ENCODE measurements at places on chromosomes 11 and 22.

DNA sequence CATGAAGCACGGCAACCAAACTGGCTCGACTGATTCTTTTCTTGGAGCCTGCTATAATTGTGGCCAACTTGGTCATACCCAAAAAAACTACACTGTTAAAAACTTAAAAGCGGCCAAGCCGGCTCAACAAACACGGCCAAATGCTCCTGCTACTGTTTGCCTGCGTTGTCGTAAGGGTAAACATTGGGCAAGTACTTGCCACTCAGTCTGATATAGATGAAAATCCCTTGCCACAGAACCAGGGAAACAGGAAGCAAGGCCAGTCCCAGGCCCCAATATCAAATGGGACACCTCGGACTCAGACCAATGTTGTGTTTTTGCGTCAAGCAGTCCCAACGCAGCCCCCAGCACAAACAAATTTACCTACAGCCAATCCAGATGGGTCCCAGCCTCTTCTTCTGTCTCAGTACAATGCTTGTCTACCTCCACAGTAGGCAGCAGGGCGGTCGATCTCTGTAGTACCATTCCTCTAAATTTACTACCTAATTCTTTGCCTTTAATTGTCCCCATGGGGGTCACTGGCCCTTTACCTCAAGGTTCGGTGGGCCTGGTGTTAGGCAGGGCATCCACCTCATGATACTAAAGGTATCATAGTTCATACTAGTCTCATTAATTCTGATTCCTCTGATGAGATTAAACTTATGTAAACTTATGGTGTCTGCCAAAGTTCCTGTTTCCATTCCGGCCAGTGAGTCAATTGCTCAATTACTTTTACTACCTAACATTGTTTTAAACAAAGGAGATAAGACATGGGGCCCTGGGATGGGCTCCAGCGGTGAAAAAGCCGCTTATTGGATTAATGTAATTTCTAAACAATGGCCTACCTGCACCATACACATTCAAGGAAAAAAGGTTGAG is 3.7 kb upstream of the COMT start:
- no peak for DNase-seq

DNA sequence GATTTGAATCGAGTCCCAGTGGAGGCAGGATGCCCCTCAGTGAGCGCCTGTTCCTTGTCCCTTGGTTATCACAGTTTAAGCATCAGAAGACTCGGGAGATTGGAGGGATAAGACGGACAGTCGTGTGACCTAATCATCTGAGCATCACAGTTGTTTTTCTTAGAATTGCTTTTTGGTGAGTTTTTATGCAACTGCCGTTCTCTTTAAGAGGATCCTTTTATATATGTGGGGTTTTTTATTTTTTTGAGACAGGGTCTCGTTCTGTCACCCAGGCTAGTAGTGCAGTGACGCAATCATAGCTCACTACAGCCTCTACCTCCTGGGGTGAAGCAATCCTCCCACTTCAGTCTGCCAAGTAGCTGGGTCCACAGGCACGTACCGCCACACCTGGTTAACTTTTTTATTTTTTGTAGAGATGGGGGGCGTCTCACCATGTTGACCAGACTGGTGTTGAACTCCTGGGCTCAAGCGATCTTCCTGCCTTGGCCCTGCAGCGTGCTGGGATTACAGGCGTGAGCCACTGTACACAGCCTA is 16.5 kb downstream of the NUP50 start:
- no peak for DNase-seq

DNA sequence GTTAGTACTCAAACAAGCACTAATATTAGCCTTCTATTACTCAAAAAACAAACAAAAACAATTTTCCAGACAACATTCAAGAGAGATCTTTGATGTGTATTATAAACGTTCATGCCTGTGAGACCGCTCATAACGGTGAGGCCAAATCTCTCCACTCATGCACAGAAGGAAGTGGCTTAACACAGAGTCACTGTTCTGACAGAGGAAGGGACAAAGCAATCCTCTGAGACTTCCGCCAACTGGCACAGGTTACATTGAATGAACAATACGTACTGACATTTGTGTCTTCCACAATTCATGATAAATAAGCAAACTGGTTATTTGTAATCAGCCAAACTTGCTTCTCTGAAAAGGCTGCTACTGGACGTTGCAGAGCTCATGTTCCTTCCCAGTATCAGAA is 30.5 kb downstream of the CHKA start:
- no peak for DNase-seq

- no peak for DNase-seq
These were observed 658.0 kb downstream of the DLG2 start for GRCh38 chr11:84969103-84969502.

GRCh38 chr11:79042824-79043223 is 398.0 kb downstream of the TENM4 start:
- no peak for DNase-seq

DNA sequence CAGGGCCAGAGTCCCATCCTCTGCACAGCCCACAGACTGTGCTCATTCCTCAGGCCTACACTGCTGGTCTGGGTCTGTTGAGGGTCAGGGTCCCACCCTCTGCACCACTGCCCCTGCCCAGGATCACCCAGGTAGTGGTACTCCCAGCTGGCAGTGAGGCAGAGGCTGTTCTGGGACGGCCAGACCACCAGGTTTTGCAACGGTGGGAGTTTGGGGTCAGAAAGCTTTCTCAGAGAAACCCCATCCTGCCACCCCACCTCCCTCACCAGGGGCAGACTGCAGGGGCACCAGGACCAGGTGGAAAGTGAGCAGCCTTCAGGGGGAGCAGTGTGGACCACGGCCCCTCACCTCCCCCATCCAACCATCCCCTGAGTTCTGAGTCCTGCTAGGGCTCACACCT is 10.8 kb downstream of the NPTXR start:
- DNase-seq, result no peak

- DNase-seq, result no peak
These were observed 37.1 kb downstream of the MCM5 start for GRCh38 chr22:35437049-35437448.

GRCh38 chr11:127506647-127507046 is 506.1 kb upstream of the KIRREL3 start:
- no peak for DNase-seq

GRCh38 chr11:43550714-43551113 is 129.8 kb upstream of the HSD17B12 start:
- DNase-seq, result no peak

GRCh38 chr11:45683271-45684058 is 18.0 kb upstream of the CHST1 start:
- no peak for DNase-seq

GRCh38 chr22:33975841-33976240 is 55.6 kb upstream of the LARGE1 start:
- no peak for DNase-seq

DNA sequence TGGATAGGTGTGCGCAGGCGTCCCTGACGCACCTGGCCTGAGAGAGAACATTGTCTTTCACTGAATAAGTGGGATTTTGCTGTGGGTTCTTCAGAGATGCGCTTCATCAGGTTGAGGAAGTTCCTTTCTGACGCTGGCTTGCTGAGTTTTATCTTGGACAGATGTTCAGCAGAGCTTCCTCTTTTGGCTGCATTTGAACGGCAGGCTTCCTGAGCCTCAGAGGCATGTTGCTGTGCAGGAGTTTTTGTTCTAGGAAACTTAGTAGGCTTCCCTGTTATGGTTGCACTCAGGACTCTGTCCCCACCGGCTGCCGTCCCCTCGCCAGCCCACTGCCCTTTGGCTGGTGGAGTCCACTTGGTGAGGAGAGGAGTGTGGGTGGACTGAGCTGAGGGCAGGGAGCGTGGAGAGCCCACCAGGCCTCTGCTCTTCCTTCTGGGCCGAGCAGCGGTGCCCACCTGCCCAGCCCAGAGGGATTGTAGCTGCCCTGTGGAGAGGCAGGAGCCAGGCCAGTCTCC is 17.2 kb downstream of the FRMD8 start:
- no peak for DNase-seq

DNA sequence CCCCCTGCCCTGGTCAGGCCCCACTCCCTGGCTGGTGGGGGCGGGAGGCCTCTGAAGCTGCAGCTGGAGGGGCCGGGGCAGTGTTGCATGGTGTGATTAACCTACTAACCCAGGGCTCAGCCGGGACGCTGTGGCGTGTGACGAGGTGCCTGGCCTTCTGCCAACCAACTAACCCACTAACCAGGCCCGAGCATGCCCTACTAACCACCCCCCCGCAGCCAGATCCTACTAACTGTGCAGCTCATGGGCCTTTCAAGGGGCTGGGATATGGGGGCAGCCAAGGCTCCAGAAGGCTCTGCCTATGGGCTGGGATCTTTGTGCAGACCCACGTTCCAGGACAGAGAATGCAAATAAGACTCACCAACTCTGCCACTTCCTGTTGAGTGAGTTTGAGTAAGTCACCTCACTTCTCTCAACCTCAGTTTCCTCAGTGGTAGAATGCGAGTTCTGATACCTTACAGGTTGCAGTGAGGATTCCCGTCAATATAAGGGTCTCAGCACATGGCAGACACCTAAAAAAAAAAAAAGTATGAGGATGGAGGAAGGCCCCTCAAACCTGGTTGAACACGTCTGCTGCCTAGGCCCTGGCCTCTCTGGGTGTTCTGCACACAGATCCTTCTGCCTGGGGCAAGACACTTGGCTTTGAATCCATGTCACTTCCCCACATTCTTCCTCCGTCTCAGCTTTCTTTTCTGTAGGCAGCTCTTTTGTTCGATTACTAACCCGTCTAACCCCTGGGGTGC is 14.1 kb downstream of the MIAT start:
- DNase-seq, result peak; percentile 47

DNA sequence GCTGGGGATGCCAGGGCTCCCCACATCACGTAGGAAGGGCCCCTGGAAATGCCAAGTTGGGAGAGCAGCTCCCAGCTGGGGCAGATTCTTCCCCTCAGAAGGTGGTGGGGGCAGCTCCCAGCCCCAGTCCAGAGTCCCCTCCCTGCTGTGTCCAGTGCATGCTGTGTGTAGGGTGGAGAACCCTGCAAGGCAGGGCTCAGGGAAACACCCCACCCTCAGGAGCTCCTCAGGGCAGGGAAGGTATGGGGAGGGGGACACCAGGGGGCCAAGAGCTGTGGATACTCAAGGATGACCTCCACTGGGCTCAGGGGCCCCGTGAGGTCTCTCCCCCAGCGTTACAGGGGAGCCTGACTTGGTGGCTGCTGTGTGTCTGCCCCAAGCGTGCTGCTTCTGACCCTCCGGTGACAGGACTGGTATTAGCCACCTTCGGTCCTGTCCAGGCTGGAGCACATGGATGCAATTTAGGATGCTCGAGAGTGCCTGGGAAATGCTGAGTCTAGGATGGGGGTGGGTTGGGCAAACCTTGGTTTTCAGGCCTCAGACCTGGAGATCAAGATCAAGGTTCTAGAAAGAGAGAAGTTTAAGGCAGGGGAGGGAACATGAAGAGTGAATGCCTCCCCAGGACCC is 16.1 kb upstream of the CABP7 start:
- no peak for DNase-seq
